ENCODE measurements at places on chromosomes 7 and 10. TPM values are rescaled to one million over a fixed set of nuclear protein-coding genes. Genes with fewer than 3 reads are reported as not detected.

The LMOD2 gene
- total RNA-seq: not detected

GRCh38 chr7:1659696-1660095 is 10.4 kb upstream of the ELFN1 start:
- no peak for DNase-seq

GRCh38 chr10:26064106-26064505 is 130.1 kb downstream of the MYO3A start:
- DNase-seq: no peak

The PDCD11 gene
- 30.2 TPM for total RNA-seq

GRCh38 chr7:114720725-114721124 is 201.2 kb upstream of the MDFIC start:
- DNase-seq: no peak

The SPOCK2 gene
- 2.6 TPM for total RNA-seq

DNA sequence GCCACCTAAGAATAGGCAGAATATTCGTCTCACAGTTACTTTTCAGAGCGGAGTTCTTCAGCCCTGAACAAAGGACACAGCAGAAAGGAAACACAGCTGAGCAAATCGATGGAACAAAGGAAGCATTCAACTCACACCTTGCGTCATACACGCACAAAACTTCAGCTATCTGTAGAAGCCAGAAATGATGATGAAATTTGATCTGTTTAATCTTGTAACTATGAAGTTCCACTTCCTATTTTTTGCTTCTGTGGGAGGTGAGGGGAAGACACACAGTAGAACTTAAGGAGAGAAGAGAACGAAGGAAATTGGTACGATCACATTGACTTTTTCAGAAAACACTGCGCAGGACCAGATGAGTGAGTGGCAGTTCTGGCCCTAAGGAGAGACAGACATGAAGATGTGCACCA is 26.2 kb downstream of the FAM171A1 start:
- DNase-seq: no peak

DNA sequence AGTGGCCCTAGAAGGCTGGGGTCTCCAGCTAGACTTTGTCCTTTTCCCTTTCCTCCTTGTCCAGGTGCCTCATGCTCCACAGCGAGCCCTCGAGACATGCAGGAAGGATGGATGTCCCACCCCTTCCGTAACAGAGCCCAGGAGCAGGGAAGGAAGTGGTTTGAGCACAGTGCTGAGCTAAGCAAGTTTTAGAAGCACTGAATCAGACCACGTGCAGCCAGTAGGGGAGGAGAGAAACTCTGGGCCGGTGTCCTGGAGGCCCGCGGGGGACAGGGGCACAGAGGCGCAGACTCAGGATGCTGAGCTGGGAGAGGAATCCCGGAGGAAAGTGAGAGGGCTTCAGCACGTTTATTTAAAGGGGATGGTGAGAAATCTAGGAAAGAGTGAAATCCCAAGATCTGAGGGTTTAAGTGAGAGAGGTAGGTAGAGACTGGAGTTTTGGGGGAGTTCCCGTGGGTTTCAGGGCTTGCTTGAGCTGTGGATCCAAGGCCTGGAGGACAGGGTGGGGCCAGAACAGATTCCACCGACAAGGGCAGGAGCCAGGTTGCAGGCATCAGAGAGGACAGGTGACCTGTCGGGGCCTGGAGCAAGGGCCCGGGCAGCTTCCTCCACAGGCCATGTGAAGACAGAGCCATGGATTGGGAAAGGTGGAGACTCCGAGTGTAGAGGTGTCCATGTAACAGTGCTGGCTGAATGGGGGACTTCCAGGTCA is 4.4 kb upstream of the IRF5 start:
- DNase-seq: no peak

DNA sequence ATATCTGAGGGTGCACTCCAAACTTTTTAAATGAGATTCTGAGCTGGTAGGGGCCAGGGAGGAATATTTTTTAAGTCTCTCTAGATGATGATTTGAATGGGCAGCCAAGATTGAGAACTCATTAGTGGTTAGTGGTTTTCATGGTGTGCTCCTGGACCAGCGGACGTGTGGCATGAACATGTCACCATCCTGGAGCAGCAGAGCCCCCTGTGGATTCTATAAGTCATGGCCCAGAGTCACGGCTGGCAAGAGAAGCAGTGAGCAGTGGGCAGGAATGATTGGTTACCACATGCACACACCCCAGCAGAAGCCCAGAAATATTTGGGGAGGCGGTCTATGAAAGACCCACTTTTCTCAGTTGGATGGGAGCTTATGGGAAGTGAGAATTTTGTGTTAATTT is 21.2 kb upstream of the UCN3 start:
- no peak for DNase-seq

DNA sequence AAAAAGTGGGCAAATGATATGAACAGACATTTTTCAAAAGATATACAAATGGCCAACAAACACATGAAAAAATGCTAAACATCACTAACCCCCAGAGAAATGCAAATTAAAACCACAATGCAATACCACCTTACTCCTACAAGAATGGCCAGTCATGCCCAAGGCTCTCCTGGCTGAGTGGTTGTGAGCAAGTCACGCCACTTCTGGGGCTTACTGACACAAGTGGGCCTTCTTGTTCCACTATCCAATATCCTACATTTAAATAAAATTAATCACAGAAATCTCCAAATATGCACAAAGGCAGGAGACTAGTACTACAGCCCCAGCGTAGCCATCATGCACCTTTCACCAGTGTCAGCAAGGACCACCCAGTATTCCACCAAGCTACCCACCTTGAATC is 181.9 kb downstream of the TNS3 start:
- DNase-seq: no peak

GRCh38 chr7:122219253-122219865 is 75.3 kb upstream of the AASS start:
- DNase-seq: no peak

- no peak for DNase-seq
These were observed 191.7 kb upstream of the IMMP2L start for GRCh38 chr7:111753968-111754367.

- no peak for DNase-seq
These were observed 127.1 kb downstream of the CDK14 start for GRCh38 chr7:90723233-90723632.

GRCh38 chr10:97338041-97338440 is 3.5 kb upstream of the FRAT2 start:
- DNase-seq: no peak

DNA sequence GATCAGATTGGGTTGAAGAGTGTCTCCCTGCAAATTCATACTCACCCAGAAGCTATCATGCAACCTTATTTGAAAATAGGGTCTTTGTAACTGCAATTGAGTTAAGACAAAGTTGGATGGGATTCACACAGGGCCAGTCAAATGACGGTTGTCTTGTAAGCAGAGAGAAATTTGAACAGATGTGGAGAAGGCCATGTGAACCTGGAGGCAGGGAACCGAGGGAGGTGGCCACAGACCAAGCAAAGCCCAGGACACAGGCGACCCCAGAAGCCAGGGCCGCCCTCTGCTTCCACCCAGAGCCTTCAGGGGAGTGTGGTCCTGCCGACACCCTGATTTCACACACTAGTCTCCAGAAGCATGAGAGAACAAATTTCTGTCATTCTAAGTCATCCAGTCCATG is 140.8 kb downstream of the SFMBT2 start:
- no peak for DNase-seq

The ARL3 gene
- 0.87 TPM for total RNA-seq

DNA sequence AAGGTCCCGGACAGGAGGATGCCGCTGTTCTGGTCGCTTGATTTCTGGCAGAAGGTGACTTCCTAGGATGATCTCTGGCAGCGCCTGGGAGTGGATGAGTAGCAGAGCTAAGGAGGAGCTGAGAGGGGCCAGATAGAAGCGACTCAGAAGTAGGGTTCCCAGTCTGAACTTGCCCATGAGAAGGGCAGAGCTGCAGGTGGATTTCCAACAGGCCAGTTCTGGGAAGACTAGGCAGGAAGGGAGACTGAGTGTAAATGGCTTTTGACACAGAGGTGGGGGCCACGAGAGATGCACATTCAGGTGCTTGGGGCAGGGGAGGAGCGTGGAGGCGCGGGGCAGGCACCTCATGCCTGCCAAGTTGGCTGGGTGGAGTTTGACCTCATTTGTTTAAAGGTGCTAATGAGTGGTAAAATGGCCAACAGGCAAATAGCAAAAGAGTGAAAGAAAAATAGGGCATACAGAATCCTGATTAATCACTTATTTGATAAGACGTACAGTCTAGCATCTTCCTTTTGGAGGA is 58.8 kb downstream of the SHH start:
- no peak for DNase-seq

The LRRN3 gene
- total RNA-seq: not detected

- DNase-seq: no peak
These were observed 397.6 kb downstream of the GPAM start for GRCh38 chr10:111785921-111786320.

DNA sequence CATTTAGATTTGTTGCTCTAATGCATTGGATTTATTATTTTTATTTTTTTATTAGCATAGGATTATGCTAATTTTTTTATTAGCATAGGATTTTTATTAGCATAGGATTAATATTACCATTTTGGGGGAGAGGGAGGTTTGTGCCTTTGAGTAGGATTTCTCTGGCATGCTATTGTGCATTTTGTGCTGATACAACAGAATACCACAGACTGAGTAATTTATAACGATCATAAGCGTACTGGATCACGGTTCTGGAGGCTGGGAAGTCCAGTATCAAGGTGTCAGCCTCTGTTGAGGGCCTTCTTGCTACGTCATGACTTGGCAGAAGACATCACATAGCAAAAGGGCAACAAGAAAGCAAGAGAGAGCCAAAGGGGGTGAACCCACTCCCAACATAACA is 187.5 kb downstream of the XPNPEP1 start:
- DNase-seq: no peak

DNA sequence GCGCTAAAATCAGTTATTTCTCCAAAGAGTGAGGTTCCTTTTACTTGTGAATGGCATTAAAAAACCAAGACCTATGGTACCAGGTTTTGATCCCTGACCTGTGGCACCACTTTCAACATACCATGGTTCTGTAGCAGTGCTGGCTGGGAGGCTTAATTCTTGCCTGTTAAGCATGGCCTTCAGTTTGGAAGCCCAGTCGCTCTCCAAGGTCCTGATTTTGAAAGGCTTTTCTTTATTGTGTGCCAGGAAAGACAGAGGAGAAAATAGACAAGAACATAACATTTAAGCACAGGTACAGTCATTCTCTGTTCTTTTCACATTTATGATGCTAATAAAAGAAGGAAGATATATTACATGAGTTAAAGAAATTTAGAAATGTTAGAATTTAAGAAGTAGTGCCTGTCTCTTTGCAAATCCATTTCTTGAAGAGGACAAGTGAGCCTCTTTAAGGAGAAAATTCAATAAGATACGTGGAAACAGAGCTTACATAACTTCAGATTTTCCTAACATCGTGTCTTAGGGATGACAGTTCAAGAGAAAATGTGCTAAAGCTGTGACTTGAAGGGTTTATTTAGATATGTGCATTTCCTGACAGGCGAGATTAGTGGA is 357.6 kb downstream of the DPP6 start:
- DNase-seq: no peak

DNA sequence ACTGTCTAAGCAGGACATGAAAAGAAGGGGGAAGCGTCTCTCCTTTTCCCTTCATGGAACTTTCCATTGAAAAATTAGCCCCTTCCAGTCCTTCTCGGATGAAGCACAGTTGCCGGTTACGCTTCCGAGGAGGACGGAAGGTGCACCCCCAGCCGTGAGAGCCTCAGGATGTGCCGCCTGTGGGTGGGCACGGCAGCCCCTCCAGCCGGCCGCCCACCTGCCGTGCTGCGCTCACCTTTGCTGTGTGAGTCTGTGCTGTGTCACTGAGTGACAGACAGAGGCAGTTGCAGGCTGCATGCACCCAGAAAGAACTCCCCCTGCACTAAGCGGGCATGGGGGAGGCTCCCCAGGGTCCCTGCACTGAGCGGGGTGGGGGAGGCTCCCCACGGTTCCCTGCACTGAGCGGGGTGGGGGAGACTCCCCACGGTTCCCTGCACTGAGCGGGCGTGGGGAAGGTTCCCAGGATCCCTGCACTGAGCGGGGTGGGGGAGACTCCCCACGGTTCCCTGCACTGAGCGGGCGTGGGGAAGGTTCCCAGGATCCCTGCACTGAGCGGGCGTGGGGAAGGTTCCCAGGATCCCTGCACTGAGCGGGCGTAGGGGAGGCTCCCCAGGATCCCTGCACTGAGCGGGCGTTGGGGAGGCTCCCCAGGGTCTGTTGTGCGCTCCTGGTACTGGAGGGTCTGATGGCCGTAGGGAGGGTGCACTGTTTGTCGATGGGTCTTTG is 74.2 kb downstream of the DNAJB6 start:
- DNase-seq: no peak

DNA sequence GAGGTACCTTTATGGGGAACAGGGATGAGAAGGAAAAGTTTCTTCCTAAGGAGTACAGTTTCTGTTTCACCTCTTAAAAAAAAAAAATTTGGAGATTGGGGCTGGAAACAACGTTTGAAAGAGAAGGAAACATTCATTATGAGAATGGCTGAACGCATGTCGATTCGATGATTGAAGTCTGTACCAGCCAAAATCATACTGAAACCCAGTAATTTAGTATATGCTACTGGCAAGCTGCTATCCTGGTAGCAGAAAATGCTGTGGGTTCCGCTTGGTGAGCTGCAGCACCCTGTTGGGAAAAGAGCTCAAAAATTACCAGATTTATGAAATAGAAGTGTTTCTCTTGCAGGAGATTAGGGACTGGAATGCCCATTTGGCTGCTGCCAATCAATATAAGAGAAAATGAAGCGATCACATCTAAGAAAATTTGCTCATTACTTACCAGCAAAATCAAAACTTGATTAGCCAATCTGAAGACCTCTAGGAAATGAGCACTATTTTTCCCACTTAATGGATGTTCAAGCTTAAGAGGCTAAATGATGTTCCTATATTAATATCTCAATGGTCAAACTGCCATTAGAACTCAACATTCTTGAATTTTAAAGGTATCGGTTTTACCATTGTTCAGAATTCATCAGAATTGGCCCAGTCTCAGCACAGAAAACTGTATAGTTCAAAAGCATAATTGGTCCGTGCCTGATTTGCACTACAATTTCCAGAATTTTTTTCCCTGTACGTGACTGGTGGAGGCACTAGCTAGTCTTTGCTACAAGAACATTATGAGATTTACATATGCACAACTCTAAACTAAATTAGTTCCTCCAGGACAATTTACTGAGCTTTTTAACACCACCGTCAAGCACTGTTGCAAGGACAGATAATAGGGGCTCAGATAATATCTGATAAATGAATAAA is 1.2 kb upstream of the ITGB1 start:
- DNase-seq: no peak

The WEE2 gene
- total RNA-seq: not detected

The UFSP1 gene
- total RNA-seq: 6.6 TPM

- DNase-seq: no peak
These were observed 195.7 kb downstream of the THSD7A start for GRCh38 chr7:11636274-11636673.

The C10orf95 gene
- total RNA-seq: 1.9 TPM

- no peak for DNase-seq
These were observed 89.9 kb downstream of the CDH23 start for GRCh38 chr10:71486484-71487114.

- DNase-seq: no peak
These were observed 78.1 kb downstream of the FZD1 start for GRCh38 chr7:91342346-91342745.

DNA sequence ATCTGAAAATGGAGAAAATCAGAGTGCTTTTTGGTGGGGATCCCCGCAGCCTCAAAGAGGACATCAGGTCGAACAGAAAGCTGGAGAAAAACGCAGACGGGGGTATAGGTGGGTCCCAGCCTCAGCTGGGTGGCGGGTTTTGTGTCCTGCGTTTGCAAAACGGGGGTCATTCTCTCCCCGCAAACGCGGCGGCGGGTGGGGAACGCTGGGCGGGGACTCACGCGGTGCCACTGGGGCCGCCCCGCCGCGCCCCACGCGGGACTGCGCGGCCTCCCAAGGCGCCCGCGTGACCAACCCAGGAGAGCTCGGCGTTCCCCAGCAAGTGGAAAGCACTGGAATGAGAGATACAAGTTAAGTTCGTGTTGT is 806 bp upstream of the VIPR2 start:
- DNase-seq: no peak

Data from esophagus squamous epithelium (tissue), 5 donors.